ENCODE measurements at places on chromosomes 16 and 17. TPM values are rescaled to one million over a fixed set of nuclear protein-coding genes. Genes with fewer than 3 reads are reported as not detected.

The TP53TG3F gene
- not detected for total RNA-seq

The CCL1 gene
- not detected for total RNA-seq

The NLK gene
- total RNA-seq, result 19.4 TPM

DNA sequence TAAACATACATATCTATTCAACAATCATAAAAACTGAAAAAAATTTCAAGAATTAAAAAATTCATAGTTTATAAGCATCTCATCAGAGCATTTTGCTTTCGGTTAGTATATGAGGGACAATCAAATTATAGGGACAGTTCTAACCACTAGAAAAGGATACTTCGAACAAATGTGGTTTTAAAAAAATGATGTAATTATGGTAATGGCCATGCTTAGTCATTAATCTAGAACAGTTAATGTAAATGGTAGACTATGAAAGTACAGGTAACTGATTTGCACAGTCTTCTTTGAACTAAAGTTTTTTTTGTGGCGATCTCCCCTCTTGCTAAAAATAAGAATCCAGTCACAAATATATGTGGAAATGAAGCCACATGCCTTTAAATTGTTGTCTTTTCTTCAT, 63.5 kb upstream of the PHOSPHO1 start:
- H3K36me3 ChIP-seq, result peaks cover 27% of the 10 kb centered on the region
- DNase-seq, result no peak
- no peak overlapping the region for H3K4me3 ChIP-seq
- H3K27ac ChIP-seq, result no peak overlapping the region

GRCh38 chr17:61390479-61390791, 9.2 kb upstream of the TBX2 start:
- no peaks in the 10 kb centered on the region for H3K36me3 ChIP-seq
- H3K27ac ChIP-seq, result no peak overlapping the region
- no peak overlapping the region for H3K4me3 ChIP-seq
- H3K4me1 ChIP-seq, result peaks cover 15% of the 10 kb centered on the region
- H3K27me3 ChIP-seq, result no peaks in the 10 kb centered on the region

GRCh38 chr17:43680461-43680860, 18.7 kb upstream of the MEOX1 start:
- no peaks in the 10 kb centered on the region for H3K27me3 ChIP-seq
- H3K36me3 ChIP-seq, result no peaks in the 10 kb centered on the region
- no peak for DNase-seq
- H3K27ac ChIP-seq, result no peak overlapping the region
- H3K4me3 ChIP-seq, result no peak overlapping the region

Measured in upper lobe of left lung (tissue), 6 donors.